Stimulated activated CD4-positive, alpha-beta T cell treated with anti-CD3 and anti-CD28 coated beads, TNF-alpha, amount 100 ng/mL, for 1 hour (primary cell): ENCODE measurements at places on chromosomes 16 and 17.
A peak's percentile ranks its signal among the peaks of the same experiment; 100 is the strongest.

- no peak for DNase-seq
Measured at GRCh38 chr16:87442581-87442966, 50.2 kb downstream of the ZCCHC14 start.

GRCh38 chr16:51306116-51306515 lies 155.0 kb upstream of the SALL1 start:
- no peak for DNase-seq

- no peak for DNase-seq
Measured at GRCh38 chr17:39165841-39166349, at the start of gene ARL5C. Gene ARL5C (minus strand): TSS chr17:39166161. CDS start chr17:39165760, 401 bp downstream.

DNA sequence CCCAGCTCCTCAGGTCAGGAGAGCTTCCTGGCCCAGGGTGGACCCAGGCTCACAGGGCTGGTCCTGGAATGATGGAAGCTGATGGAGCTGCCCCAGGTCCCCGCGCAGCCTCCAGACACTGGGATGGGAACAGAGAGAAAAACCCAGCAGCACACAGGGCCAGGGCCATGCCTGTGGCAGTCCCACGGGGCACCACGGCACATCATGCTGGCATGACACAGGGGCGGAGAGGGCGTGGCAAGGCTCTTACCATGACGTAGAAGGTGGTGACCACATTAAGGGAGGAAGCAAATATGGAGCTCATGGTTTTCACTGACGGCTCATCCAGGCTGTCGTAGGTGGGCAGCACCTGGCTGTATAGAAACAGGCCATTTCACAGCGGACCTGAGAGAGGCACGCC lies 18.3 kb downstream of the SLC38A10 start:
- no peak for DNase-seq

DNA sequence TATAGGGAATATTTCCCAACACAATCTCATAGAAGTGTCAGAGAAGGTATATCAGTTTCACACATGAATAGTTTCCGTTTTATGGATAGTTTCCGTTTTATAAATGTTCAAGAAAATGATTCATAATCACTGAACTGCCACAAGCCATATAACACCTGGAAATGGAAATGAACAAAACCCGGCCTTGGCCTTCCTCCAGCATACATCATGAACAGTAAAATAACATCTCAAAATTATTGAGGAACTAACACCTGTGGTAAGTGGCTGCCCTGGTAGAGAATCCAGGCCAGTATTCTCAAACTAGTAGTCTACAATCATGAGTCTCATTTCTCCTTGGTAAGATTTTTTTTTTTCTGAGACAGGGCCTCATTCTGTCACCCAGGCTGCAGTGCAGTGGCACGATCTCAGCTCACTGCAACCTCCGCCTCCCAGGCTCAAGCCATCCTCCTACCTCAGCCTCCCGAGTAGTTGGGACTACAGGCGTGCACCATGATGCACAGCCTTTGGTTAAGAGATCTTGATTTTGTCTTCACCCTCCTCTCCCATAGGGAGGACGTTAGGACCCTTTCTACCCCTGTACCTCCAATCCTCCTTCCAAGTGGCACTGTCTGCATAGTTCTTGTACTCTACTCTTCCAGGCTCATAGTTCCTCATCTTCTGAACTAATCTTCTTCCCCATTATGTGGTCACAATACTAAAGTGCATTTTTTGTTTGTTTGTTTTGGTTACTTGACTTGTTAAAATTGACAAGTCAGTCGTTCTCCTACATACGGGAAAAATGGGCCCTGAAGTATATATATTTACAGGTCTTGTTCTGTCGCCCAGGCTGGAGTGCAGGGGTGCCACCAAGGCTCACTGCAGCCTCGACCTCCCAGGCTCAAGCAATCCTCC lies 15.0 kb upstream of the RGS9 start:
- no peak for DNase-seq

DNA sequence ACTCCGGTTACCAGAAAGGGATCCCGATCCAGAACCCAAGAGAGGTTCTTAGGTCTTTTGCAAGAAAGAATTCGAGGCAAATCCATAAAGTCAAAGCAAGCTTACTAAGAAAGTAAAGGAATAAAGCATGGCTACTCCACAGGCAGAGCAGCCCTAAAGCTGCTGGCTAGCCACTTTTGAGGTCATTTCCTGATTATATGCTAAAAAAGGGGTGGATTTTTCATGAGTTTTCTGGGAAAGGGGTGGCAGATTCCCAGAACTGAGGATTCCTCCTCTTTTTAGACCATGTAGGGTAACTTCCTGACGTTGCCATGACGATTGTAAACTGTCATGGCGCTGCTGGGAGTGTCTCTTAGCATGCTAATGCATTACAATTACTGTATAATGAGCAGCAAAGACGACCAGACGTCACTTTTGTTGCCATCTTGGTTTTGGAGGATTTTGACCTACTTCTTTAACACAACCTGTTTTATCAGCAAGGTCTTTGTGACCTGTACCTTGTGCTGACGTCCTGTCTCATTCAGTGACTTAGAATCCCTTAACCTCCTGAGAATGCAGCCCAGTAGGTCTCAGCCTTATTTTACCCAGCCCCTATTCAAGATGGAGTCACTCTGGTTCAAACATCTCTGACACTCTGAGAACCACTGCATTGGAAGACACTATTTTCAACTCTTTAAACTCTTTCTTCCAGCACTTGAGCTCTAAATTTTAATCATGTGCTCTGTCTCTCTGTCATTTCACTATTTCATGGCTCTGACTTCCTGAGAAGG lies 203.6 kb upstream of the CACNG3 start:
- DNase-seq, result no peak

GRCh38 chr17:17681744-17682292 lies 560 bp downstream of the RAI1 start:
- DNase-seq, result peak; percentile 35

GRCh38 chr17:70499067-70499786 lies 329.9 kb downstream of the KCNJ2 start:
- DNase-seq, result no peak

DNA sequence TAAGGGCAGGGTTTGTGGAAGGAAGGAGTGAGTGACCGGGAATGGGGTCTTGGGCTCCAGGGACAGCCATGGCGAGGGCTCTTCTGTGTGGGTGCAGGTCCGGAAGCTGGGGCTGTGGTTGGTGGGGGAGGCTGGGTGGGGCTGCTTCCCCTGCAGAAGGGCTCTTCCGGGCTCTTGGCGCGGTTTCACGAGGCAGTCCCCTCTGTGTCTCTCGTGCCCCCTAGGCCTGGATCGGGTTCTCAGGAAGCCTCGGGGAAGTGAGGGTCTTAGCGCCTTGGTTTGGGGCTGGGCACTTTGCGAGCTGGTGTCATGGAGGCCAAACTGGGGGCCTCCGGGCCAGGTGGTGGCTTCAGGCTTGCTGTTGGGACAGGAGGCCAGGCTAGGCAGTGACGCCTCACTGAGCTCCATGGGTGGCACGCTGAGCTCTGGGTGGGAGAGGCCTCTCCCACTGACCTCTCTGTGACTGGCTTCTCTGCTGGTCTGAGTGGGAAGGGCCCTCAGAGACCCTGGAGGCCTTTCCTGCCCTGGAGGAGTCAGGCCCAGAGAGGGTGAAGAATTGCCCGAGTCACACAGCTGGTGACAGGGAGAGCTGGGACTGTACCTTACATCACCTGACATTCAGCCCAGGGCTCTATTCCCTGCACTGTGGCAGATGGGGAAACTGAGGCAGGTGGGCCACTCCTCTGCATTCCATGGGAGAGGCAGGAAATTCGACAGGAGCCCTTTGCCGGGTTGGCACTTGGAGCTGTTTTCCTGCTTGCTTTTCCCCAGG lies 8.2 kb downstream of the ADCY7 start:
- no peak for DNase-seq

- peak; percentile 31 for DNase-seq
Measured at GRCh38 chr17:2336852-2337543, at the start of gene SGSM2. Gene SGSM2 (plus strand): TSS chr17:2337501. CDS start chr17:2337689, 188 bp downstream.

GRCh38 chr16:8108991-8109509 lies 481.3 kb downstream of the TMEM114 start:
- DNase-seq, result no peak

DNA sequence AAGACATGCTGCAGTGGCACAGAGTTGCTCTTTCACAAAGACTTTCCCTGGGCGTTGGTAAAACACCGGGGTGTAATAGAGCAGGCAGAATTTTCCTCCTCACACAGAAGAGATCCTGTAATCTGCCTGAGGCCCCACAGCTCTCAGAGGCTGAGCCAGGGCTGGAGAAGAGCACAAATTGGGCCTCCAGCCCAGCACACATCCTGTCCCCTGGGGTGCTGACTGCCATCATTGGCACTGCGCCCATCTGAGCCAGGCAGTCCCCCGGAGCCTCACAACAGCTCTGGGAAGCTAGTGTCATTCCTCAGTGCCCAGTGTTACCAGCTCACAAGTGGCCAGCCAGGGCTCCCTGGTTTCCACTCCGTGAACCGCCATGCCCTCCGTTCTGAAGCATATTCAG lies 119.4 kb downstream of the SOCS1 start:
- DNase-seq, result no peak

- no peak for DNase-seq
Measured at GRCh38 chr17:71409712-71410111, 711.1 kb upstream of the SOX9 start.

DNA sequence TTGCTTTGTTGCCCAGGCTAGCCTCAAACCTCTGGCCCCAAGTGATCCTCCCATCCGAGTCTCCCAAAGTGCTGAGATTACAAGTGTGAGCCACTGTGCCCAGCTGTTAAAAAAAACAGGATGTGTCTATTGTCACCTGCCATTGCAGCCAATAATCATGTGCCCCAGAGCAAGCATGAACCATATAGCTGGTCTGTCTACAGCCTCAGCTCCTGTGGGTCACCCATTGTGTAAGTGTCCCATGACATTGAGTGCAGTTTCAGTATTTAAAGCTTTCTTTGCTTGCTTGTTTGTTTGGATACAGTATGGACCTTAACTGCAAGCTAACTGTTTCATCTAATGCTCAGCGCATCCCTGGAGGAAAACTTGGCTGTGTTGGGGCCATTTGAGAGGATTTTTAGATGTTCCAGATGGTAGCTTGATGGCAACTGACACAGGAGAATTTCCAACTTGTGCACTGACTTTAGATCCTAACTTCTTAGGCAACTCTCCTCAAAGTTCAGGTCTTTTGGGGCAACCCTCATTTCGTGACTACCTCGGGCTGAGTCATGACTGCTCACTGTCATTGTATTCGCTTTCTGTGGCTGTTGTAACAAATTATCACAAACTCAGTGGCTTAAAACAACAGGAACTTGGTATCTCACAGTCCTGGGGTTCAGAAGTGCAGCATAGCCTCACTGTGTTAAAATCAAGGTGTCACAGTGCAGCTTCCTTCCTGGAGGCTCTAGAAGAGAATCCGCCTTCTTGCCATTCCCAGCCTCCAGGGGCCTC lies 30.3 kb upstream of the ADORA2B start:
- DNase-seq, result no peak

DNA sequence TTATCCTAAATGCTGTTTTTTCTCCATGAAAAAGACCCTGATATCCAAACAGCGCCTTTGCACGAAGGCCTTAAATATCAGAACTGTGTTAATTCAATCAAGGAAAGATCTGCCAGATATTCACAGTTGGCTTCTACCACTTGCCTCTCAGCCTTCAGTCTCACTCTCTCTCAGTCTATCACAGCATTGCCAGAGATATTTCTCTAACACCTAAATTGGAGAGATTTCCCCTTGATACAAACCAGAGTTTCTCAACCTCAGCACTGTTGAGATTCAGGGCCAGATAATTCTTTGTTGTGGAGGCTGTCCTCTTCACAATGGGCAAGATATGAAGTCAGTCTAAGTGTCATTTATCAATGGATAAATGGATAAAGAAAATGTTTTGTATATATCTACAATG lies 454.1 kb upstream of the MAF start:
- DNase-seq, result no peak

DNA sequence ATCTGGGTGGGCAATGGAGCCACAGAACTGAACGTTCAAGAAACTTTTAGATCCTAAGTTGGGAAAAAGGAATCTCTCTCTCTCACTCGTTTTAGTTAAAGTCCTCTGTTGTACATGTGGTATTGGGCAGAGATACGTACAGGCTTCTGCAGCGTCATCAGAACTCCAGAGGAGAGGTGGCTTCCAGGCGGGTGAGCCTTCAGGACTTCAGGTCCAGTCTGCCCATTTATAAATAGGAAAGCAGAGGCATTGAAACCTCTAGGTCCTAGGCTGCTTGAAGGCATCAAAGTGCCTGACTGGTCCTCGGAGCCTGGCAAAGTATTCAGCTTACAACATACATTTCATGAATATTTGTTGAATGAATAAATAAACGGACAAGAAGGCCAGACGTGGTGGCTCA lies 8.1 kb upstream of the TNFRSF13B start:
- no peak for DNase-seq

- DNase-seq, result no peak
Measured at GRCh38 chr17:73795730-73796129, 151.5 kb upstream of the SDK2 start.

- no peak for DNase-seq
Measured at GRCh38 chr17:4950746-4951204, at the start of gene ENO3. Gene ENO3 (plus strand): TSS chr17:4951119. CDS start chr17:4951830, 711 bp downstream.

DNA sequence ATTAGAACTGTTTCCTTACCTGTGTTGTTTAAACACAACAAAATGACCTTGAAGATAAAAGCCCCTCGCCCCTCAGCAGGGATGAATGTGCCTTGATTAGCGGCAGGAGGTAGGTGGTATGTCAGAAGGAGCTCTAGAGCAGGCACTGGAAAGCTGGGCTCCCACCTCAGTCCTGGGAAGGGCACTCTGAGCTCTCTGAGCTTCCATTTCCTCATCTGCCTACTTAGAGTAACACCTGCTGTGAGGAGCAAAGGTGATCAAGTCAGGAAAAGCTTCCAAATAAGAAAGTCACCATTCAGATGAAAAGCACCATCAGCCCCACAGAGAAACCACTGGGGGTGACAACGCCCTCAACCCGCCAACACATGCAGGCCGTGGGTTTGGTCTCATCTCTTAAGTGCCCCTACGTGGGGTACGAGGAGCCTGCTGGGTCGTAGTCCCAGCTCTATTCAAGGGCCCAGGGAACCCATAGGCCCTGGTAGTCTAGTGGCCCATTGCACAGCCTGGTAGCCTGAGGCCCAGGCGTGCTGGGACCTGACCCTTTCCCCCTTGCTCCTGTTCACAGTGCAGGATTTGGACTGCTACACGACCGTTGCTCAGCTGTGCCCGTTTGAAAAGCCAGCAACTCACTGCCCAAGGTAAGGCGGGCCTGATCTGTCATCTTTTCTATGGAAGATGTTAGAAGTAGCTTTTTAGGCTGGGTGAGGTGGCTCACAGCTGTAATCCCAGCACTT lies 57.3 kb downstream of the CRISPLD2 start:
- DNase-seq, result no peak

DNA sequence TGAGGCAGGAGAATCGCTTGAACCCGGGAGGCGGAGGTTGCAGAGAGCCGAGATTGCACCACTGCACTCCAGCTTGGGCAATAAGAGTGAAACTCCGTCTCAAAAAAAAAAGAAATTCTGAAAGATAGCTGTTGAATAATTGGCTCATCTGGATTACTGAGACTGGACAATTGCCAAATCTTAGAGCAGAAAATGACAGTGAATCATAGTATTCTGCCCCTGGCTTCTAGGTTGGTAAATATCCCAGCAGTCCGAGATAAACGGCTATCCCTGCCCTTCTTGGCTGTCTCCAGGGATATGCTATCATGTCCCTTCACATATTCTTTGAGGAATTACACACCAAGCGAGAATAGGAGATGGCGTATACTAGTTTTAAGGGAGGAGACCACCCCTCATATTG lies 35.5 kb upstream of the METTL16 start:
- no peak for DNase-seq
